ENCODE measurements at places on chromosomes 3 and 15.

GRCh38 chr15:50180582-50180981 lies 1.4 kb upstream of the SLC27A2 start:
- no peak for DNase-seq

GRCh38 chr3:35645189-35645588 lies 5.9 kb downstream of the ARPP21 start:
- DNase-seq: no peak

GRCh38 chr3:144415492-144415891 lies 443.9 kb downstream of the DIPK2A start:
- DNase-seq: no peak

DNA sequence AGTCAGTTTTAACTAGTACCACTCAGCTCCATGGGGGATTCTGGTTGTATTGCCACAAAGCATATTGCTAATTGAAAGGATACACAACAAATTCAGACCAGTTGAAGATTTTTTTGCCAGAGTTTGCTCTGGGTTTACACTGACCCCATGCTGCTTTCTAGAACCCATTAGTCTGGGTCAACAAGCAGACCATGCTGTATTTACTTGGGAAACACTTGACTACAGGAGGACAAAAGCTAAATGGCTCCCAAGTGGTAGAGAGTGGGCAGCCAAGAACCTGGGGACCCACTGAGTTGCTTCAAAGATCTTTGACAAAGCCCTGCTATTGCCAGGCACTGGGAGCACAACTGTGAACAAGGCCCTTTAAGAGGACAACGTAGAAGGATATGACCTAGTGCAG lies 86.8 kb upstream of the PSMD6 start:
- no peak for DNase-seq

- no peak for DNase-seq
Observed at GRCh38 chr3:95210878-95211277, 1148.0 kb downstream of the NSUN3 start.

All from AG20443 (cell line).